NCI-H1417 treated with DMSO at 0.1 percent for 48 hours (cell line): ENCODE measurements at places on chromosomes 13 and 19.
A peak's percentile ranks its signal among the peaks of the same experiment; 100 is the strongest.

- DNase-seq, result no peak
These were observed 303.6 kb downstream of the MYO16 start for GRCh38 chr13:108933061-108933460.

- peak; percentile 47 for DNase-seq
These were observed 5.6 kb downstream of the TLE6 start for GRCh38 chr19:2982983-2983350.

GRCh38 chr13:112955271-112955937 is 13.6 kb upstream of the MCF2L start:
- DNase-seq, result no peak

- no peak for DNase-seq
These were observed 30.7 kb downstream of the CEACAM1 start for GRCh38 chr19:42497492-42498168.

DNA sequence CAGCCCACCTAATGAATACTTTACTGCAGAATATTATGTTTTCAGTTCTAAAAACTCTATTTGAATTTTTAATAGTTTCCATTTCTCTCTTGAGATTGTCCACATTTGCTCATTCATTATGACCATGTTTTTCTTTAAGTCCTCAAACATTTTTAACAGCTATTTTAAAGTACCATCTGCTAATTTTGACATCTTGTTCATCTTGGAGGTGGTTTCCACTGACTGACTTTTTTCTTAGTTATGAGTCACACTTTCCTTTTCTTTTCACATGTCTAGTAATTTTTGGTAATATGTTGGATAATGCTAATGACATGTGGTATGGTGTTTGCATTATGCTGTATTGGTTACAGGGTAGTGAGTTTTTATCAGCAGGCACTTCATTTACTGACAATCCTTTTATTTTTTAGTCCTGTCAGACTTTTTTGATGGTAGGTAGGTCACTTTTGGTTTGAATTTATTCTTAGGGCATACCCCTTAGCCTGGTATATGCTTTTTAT is 15.4 kb upstream of the ESD start:
- DNase-seq, result no peak

DNA sequence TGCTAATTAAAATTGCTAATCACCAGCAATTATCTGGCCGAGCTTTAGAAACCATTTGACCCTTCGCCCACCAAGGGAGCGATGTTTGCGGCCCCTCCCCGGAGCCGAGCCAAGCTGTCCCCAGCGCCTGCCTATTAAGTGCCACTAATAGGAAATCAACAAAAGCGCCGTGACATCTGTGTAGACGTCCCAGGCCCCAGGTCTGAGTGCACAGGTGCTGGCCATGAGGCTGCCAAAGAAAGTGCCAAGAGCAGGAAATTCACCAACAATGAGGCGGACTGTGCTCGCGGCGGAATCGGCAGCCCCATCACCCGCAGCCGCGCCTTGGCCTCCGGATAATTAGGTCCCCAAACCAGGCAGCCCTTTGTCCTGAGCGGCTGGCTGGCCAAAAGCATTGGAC is 44.5 kb upstream of the SPACA7 start:
- no peak for DNase-seq

DNA sequence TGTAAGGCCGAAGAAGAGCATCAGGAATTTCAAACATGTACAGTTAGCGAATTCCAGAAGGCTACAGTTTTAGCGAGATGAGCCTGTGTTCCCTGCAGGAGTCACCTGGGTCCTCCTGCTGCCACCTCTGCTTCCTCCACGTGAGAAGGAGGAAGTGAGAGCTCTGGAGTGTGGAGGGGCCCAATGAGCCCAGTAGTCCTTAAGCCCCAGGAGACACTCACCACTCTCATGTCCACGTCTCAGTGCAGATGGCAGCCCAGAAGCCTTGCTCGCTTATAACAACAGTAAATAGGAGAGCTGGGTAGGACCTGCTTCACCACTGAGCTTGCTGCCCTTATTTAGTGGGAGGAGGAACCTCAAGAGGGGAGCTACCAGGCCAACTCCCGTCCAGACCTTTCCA is 44.3 kb downstream of the SERP2 start:
- DNase-seq, result no peak

GRCh38 chr19:48616041-48616436 is 1.2 kb upstream of the FAM83E start:
- no peak for DNase-seq

DNA sequence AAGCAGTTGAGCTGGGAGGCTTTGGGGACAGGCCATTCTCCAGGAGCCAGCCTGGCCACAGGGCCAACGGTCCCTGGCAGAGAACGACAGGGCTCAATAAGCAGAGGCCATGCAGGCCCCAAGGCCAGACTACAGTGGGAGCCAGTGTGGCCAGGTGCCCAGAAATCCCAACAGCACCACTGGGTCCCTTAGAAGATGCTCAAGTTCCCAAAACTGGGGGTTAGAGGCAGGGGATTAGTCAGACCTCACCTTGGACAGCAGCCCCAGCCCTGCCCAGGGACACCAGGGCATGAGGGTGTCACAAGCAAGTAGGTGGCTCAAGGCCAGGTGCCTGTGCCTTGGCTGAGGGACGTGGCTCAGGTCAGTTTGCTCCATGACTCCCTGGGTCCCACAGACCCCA is 12.8 kb downstream of the SCGB2B2 start:
- no peak for DNase-seq

DNA sequence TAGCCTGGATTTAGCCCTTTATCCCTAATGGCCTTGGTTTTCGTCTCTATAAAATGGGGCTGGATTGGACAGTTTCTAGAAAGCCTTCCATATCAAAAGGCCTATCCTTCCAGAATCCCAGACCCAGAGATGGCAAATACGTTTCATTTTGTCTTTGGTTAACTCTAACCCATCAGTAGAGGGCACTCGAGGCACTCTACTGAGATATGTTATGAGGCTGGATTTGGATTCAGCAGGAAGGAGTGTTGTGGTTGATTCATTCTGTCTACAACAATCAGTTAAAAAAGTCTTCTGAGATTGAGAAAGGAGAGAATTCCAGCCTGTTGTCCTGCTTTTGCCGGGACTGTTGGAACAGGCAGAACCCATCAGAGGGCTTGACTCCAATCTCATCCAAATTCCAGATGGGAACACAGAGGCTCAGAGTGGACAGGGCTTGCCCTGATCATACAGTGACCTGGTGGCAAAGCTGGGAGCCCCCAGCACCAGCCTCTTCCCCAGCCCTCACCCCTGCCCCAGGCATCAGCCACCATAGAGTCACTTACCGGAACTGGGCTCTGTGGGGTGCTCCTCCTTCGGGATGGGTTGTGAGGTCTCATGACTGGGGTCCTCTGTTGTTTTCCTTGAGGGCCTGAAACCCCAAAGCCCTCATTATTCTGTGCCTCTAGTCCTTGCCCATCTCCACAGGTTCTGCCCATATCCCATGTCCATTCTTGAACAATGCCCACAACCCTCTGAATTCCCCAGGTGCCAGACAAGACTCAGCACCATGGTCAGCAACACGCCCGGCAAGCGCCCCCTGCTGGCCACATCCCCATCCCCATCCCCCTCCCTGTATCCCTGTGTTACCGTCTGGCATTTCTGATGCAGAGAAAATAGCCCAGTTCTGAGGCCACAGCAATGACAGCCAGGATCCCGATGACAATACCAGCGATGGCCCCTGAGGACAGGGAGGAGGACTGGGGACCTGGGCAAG is 12.3 kb upstream of the ZNF180 start:
- no peak for DNase-seq

DNA sequence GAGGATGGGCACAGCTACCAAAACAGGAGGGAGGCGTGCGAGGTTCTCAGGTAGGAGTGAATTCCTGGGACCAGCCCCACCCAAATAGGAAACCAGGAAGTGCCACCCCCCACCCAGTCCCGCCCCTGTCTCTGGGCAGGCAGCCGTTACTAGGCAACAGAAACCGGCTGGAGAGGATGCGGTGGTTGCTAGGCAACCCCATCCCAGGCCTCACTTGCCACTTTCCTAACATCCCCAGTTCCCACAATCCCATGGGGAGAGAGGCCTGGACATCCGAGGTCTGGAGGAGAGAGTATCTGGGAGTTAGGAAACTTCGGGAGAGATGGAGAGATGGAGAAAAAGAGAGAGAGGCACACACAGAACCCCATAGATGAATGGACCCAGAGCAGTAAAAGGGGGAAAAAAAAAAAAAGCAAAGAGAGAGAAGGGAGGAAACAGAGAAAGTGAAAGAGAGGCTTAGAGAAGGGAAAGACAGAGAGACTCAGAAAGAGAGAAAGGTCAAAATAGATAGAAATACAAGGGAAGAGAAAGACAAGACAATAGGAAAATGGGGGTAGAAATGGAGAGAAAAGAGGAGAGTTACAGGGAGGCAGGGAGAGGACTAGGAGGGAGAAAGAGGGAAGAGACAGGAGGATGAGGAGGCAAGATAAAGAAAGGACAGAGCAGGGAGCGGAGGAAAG is 3.8 kb downstream of the GRIK5 start:
- DNase-seq, result no peak

DNA sequence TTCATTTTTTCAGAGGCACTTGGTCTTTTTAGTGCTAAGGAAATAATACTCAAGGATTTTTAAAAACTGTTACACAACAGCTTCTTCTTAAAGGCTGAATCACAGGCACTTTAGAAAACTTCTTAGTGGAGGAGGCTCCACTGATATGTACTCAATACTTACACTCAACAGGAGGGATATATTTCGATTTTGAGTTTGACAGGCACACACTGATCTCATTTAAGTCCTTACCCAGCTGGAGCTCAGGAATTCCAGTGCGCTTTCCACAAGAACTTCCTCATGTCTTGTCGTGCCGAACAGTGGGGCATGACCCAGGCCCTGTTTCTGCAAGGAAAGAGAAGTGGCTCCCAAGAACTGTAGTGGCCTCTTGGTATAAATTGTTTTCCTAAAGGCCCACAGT is 103.8 kb downstream of the RGCC start:
- DNase-seq, result no peak

DNA sequence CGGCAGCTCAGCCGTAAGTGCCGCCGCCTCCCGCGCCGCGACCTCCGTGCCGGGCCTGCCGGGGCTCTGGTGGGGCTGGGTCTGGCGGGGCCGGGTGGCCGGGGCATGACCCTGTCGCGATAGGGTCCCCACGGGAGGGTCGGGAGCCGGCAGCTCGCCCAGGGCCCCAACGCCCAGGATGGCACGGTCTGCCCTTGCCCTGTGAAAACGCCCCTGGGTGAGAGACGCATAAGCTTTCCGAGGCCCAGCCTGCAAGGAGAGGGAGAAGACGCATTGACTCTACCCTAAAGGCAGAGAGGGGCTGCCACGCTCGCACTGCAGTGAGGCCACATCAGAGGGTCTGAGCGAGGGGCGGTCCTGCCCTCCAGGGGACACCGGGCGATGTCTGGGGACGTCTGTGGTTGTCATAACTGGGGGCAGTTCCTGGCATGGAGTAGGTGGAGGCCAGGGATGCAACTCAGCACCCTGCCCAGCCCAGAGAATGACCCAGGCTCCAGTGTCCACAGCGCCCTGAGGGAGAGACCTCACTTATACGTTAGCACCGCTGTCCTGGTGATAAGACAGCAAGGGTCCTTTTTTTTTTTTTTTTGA is 539 bp downstream of the ZNF554 start:
- DNase-seq, result no peak

DNA sequence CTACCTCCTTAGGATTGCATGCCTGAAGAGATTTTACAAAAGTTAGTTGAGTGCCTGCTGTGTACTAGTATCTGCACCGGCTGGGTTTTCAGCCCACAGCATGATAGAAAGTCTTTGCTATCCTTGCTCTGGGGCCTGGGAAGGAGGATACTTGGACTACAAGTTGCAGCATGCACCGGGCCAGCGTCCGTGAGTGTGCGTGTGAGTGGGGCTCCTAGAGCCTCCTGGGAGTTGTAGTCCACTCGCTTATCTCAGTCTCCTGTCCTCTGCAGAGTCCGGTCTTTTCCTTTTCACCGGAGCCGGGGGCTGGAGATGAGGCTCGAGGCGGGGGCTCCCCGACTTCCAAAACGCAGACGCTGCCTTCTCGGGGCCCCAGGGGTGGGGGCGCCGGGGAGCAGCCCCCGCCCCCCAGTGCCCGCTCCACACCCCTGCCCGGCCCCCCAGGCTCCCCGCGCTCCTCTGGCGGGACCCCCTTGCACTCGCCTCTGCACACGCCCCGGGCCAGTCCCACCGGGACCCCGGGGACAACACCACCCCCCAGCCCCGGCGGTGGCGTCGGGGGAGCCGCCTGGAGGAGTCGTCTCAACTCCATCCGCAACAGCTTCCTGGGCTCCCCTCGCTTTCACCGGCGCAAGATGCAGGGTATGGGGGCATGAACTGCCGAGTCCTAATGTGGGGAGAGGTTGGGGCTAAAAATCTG is 20.6 kb downstream of the BRSK1 start:
- no peak for DNase-seq

DNA sequence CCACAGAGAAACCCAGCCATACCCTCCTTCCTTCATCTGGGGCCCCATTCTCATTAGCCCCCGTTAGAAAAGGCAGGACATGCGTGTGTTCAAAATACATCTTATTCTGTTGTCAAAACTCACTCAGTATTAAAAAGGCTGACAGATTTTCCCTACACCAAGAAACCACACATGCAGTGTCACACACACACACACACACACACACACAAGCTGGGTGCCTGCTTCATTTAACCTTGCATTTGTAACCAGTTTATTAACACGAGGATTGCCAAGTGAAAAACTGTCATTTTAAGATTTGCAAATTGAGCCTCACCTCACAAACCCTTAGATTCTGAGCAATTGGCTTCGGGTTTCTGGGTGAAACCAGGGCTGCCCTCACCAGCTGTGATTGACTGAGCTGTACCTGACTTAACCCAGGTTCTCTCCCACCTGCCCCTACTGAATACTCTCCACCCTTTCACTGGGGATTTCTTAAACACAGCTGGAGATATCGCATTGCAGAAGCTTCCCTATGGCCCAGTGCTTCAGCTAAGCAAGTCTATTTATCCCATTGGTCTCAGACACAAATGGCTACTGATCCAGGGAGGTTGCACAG is 172.7 kb upstream of the ZNF507 start:
- DNase-seq, result no peak
